ENCODE measurements at places on chromosomes 6 and 20.

DNA sequence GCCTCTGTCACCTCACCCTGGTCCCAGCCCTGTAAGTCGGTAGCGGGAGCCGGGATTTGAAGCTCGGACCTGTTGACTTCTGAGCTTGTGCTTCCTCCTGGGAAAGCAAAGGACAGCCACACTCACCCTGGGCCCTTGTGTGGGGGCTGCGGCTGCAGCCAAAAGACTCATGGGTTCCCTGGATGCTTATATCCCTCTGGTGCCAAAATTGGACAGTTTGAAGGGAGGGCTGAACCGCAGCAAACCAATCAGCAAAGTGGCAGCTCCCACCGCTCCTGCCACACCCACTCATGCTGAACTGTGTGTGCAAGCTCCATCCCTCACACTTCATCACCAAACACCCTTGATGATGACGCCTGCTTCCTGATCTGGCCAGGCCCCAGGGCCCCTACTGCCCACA lies 3.9 kb upstream of the CCN5 start:
- no peak for DNase-seq

GRCh38 chr6:23620911-23621401 lies 505.1 kb upstream of the NRSN1 start:
- no peak for DNase-seq

- peak; percentile 37 for DNase-seq
Observed at GRCh38 chr6:2990248-2990931, 9.3 kb upstream of the NQO2 start.

GRCh38 chr20:46357030-46357514 lies 48.8 kb upstream of the CDH22 start:
- no peak for DNase-seq

DNA sequence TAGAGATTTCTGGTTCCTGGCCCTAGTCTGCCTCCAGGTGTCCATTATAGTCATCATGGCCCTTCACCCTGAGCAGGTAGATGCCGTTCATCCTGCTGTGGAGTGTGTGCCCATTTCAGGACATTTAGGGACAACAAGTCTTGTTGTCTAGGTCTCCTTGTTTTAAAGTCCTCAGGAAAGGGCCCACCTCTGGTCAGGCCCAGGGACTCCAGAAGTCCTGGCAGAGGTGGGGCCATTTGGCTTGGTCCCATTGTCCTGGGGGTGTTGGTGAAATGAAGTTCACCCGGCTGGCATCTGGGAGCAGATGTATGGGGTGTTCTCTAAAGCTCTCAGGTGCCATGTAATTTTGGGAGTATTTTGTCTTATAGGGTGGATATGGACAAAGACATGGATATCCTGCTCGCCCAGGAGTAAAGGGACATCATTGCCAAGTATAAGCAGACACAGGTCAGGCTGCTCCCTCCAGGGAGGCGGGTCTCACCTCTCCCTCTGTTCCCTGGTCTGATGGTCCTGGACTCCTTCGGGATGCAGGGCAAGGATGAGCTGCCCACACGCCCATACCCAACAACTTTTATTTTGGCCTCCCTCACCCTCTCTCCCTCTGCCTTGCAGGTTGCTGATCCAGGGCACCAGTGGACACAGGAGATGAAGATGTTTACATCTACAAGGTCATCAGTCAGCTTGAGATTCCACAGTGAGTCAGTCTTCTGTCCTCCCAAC lies 31.7 kb upstream of the MAS1L start:
- no peak for DNase-seq

DNA sequence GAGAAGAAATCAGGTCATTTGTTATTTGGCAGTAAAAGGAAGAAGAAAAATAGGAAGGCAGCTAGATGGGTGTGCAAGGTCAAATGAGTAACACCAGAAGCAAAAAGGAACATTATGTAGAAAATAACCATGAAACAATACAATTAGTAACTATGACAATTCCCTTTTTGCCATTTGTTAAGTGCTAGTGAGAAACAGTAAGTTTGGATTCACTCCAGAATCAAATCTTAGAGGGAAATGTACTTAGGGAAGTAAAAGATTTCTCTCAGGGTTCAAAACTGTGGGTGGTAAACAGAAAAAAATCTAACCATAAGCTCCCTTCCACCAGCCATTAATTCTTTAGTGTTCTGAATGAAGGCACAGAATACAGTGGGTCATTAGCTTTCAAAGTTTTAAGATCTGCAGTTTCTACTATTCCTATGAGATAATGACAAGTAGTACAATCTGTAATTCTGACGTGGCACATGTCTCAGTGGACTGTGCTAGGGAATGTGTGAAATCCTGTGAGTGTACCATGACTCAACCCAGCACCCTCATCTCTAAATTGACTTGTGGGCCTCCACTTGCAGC lies 17.1 kb downstream of the REPS1 start:
- DNase-seq = no peak

DNA sequence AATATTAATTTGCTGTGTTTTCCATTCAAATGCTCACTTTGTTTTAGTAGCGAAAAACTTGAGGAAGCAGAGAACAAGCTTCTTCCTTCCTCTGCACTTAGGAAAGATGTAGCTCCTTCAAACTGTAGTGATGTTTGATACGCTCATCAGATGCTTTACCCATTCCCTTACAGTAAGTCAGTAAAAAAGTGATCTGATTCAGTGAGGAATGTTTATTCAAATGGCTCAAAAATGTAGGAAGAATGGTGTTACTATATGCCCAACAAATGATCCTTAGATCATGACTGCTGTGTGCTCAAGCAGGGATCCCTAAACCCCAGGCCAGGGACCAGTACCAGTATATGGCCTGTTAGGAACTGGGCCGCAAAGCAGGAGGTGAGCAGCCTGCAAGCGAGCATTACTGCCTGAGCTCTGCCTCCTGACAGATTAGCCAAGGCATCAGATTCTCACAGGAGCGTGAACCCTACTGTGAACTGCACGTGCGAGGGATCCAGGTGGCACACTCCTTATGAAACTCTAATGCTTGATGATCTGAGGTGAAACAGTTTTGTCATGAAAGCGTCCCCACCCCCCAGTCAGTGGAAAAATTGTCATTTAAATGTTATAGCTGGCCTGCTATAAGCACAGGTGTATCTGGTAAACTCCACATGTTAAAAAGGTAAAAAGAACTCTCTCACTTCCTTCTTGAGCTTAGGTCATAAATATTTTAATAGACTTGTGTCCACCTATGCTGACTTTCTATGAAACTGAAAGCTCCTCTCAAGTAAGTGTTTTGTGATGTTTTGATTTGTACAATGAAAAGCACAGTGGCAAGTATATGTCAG lies 187.2 kb downstream of the FOXC1 start:
- DNase-seq = no peak

- DNase-seq = no peak
Observed at GRCh38 chr20:58696411-58696961, 3.9 kb downstream of the NPEPL1 start.

DNA sequence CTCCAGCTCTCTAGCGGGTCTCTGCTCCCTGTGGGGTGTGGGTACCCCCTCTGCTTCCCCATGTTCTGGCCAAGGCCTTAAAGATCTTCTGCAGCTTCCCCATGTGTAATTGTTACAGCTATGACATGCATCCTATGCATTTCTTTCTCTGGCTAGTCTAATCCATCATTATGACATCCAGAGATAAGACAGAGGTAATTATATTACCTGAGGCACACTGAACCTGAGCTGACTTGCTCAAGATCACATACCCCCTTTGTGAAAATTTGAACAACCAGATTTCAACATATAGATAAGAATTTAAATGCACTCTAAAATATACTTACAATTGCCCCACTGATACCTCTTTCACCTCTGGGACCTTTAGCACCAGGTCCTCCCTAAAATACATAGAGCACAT lies 102.4 kb downstream of the COL12A1 start:
- DNase-seq = no peak

DNA sequence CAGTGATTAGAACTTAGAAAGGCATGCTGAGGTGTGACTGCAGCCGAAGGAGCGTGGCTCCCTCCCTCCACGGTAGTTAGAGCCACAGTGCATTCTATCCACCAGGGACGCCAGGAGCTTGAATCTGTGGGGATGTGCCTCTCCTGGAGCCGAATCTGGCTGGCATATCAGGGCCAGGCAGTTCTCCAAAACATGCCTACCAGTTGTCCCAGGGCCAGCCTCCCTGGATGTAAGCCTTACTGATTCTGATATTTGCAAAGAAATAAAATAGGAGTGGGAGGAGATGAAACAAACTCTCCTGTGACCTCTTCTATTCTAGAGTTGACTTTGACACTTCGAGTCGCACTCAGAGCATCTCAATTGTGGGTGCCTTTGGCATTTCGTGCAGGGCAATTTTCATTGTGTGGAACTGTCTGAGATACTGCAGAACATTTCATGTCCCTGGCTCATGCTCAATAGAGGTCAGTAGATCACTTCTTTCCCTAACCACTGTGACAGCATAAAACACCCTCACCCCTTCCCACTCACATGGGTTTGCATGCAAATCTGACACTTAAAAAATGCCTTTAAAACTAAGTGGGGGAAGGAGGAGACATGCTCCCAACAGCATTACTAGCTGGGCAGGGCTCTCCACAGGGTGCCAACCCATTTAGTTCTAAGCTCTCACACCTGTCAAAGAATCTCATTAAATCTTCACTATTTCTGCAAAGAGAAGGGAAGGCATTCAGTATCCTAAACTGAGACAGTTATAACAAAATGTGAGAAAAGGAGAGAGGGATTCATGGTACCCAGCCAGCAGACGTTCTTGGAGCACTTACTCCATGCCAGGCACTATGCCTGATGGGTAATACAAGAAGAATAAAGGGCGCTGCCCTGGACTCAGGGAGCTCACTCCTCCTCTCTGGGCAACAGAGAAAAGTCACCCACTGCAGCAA lies 378.9 kb downstream of the PREX1 start:
- DNase-seq = no peak

DNA sequence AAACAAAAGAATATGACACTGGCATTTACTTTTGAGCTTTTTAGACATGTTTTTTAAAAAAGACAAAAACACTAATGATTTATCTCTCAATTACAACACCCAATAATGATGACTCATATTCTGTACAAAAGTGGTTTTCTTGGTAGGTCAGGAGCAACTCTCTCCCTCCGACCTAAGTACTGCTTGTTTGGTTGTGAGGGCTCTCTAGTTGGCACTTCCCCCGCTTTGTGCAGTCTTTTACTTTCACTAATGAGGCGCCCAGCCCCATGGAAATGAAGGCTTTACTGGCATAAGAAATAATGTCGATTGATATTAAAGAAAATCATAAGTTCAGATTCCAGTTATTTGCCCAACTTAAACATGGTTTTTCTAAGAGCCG lies 1.3 kb downstream of the KPNA5 start:
- DNase-seq = no peak

DNA sequence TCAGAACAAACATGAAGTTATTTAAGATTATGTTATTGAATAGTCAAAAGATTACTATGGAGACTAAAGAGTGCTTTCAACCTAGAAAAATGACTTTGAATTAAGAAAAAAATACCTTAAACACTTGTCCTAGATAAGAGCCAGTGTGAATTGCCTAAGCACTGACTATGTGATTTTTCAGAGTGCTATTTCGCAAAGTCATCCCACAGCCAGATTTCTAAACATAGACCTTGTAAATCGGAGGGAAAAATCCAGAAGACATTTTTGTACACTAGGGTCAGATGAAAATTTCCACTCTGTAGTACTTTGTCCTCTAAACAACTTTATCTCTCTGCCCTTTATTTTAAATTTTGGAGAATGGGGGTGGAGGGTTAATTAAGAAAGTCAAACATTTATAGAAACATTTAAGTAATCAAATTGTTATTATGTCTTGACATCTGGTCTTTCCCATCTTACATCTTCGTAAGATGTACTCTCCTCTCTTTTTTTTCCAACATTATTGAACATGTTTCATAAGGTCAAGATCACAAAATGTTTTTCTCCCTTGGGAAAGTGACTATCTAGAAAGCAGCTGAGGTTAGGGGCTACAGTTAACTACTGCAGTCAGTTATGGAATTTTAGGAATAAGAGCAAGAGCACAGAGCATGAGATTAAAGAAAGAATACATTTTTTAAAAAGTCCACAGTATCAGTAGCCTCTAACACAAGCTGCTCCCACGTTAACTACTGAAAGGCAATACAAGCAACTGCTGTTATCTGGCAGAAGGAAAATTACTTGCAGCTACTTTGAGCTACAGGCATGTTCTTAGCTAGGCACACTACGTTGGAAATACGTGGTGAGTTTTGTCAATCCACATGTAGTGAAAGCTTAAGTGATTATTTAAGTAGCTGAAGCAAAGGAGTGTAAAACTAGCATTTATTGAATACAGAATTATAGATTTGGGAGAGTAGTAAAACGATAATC lies 648.5 kb downstream of the HTR1B start:
- DNase-seq = no peak

GRCh38 chr20:34083137-34083536 lies 28.9 kb downstream of the EIF2S2 start:
- no peak for DNase-seq

DNA sequence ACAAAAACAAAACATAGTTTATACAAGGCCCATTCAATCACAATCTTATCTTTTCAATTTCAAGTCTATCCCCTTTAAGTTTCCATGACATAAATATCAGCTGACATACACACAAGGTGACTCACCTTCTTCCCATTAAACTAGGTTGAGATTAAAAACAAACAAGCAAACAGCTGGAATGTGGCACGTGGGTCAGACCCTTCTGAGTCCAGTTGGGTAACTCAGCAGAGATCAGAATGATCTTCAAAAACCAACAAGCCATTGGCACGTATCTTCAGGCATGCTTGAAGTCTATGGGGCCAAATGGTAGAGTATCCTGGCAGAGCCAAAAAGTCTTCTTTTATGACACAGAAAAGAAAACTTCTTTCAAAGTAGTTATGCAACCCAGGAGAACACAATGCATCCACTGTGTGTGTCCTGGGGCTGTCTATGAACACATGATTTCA lies 603.5 kb upstream of the CITED2 start:
- no peak for DNase-seq

- DNase-seq = peak; percentile 77
Observed at GRCh38 chr6:25490018-25490801, 161.8 kb upstream of the SCGN start.

GRCh38 chr6:117303323-117303722 lies 38.0 kb downstream of the VGLL2 start:
- no peak for DNase-seq

DNA sequence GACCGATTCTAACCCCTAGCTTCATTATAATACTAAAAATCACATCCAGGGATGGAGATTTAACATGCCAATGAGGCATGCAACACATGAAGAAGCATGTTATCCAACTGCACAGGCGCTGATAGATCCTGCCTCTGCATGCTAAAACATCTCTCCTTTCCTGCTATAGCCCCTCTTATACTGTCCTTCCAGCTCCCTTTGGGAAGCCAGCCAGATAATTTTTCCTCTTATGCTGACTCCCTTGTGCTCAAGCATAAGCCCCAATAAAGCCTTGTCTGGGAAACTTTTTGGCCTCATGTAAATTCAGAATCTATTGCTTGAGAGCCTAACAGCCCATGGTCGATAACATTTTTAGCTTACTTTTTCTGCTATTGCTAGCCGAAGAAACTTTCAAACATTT lies 404.3 kb downstream of the EPM2A start:
- DNase-seq = no peak

DNA sequence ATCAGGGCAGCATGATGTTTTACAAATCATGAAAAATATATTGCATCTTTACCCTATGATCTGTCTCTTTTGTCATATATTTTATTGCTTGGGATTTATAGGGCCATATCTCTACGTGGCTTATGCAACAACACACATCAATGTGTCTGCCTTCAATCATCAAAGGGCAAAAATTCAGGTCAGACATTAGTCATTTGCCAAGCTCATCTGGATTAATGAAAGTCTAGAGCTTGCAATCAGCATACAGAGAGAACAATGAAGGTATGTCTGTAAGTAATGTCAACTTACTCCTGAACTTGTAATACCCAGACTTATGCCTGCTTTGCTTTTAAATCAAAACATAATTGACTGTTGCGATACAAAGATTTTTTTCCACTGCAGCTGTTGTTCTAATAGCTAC lies 282.7 kb downstream of the HAO1 start:
- no peak for DNase-seq

GRCh38 chr20:47686545-47686944 lies 98.7 kb downstream of the SULF2 start:
- DNase-seq = no peak

Data from endothelial cell (in vitro differentiated cells).